ENCODE measurements at places on chromosomes 16 and 17.

- no peak overlapping the region for H3K27ac ChIP-seq
- H3K36me3 ChIP-seq: peaks cover 20% of the 10 kb centered on the region
- no peaks in the 10 kb centered on the region for H3K27me3 ChIP-seq
- H3K4me1 ChIP-seq: no peaks in the 10 kb centered on the region
- H3K4me3 ChIP-seq: no peak overlapping the region
These were observed 92.4 kb downstream of the BRIP1 start for GRCh38 chr17:61770752-61771533.

DNA sequence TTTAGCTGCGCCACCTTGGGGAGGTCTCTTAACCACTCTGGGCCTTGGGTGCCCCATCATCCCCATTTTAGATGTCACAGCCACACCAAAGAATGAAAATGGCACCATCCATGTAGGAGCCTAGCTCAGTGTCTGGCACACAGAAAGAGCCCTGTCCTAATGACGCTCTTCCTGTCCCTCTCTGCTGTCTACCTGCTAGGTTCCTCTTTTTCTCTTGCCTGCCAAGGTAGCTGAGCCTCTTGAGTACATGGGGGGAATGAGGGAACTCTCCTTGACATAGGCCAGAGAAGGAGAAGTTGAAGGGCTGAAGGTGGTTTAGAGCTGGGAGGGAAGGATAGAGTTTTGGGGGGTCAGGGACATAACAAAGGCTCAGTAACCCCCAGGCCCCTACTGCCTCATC is 1.8 kb downstream of the RUNDC3A start:
- H3K4me3 ChIP-seq: no peak overlapping the region
- no peak for DNase-seq
- H3K4me1 ChIP-seq: peaks cover 7% of the 10 kb centered on the region
- no peaks in the 10 kb centered on the region for H3K36me3 ChIP-seq

DNA sequence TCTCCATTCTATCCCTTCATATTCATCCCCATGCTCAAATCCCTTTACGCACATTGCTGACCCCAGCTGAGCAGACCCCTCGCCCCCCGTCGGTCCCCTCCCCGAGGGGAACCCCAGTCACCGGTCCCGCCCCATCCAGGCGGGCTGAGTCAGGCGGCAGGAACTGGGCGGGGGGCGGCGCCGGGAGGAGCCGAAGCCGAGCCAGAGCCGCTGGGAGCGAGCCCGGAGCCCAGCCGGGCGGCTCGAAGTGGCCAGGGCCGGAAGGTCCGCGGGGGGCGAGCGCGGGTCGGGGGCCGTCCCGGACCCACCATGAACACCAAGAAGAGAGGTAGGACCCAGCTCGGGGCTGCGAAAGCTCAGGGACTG is 8.6 kb downstream of the RIPOR1 start:
- peaks cover 83% of the 10 kb centered on the region for H3K27me3 ChIP-seq
- DNase-seq: no peak
- no peaks in the 10 kb centered on the region for H3K4me1 ChIP-seq
- H3K27ac ChIP-seq: no peak overlapping the region
- peaks cover 3% of the 10 kb centered on the region for H3K36me3 ChIP-seq

DNA sequence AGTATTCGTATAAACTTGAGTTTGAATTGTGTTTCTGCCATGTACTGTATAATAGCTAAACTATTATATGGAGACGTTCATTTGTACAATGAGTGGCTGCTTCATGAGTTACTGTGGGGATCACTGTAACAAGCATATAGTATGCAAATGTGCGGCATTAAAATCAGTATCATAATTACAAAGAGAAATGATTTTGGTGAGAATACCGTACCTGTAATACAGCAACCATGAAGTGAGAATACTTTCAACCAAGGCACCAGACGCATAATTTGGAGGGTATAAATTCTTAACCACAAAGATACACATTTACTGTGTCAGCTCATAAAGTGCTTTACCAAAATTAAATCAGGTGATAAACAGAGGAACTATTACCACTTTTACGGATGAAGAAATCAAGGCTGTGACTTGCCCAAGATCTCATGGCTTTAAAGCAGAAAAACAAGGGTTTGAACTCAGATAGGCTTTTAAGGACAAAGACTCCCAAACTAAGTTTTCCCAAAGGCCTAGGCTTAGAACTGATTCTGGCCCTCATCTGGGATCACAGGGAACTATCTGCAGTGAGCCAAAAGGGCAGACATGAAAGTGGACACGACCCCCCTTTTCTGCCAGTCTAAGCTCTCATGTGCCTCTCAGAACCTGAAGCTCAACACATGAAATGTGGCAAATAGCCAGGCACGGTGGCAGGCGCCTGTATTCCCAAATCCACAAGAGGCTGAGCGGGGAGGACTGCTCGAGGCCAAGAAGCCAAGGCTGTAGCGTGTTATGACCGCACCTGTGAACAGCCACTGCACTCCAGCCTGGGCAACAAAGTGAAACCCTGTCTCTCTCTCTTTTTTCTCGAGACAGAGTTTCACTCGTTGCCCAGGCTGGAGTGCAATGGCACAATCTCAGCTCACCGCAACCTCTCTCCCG is 6.4 kb downstream of the RPS15A start:
- peaks cover 5% of the 10 kb centered on the region for H3K4me1 ChIP-seq
- H3K36me3 ChIP-seq: peaks cover 31% of the 10 kb centered on the region
- no peak overlapping the region for H3K27ac ChIP-seq
- H3K27me3 ChIP-seq: no peaks in the 10 kb centered on the region
- H3K4me3 ChIP-seq: no peak overlapping the region
- DNase-seq: no peak

DNA sequence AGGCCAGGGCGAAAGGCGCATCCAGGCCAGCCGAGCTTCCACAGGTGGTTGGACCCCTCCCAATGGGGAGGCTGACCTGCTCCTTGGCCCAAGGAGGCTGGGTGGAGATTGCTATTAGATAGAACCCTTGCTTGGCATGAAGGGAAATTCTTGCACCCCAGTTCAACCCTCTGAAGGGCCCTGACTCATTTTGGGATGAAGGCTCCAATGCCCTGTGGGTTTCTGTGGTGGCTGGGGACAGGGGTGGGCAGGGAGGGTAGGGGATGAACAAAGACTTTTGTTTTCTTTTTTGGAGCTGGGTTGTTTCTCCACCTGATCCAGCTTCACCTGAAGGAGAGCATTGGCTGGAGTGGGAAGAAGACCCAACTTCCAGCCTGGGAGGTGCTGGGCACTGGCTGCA is 16.7 kb upstream of the TBX21 start:
- no peak overlapping the region for H3K27ac ChIP-seq
- no peak overlapping the region for H3K4me3 ChIP-seq
- no peaks in the 10 kb centered on the region for H3K4me1 ChIP-seq
- no peak for DNase-seq

DNA sequence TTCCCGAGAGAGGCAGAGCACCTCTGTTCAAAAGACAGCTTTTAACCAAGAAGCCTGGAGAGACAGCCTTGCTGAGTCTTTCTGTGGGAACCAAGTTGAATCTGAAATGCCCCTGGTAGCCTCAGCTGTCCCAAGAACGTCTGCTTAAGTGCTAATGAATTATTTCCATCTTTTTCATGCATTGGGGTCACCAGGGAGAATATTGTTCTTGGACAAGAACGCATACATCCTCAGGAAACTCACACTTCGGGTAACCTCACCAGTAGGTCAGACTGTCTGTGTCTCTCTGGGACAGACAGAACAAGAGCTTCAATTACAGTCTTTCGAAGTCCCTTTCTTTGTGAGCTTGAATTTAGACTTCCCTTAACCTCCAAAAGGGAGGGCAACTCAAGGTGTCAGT is 134.6 kb upstream of the ADAMTS18 start:
- no peak for DNase-seq
- H3K27ac ChIP-seq: no peak overlapping the region
- H3K27me3 ChIP-seq: no peaks in the 10 kb centered on the region
- H3K4me3 ChIP-seq: no peak overlapping the region

- no peak overlapping the region for H3K4me3 ChIP-seq
- H3K36me3 ChIP-seq: no peaks in the 10 kb centered on the region
- H3K4me1 ChIP-seq: peaks cover 10% of the 10 kb centered on the region
- no peaks in the 10 kb centered on the region for H3K27me3 ChIP-seq
These were observed 6.3 kb downstream of the STARD3 start for GRCh38 chr17:39643271-39643670.
